ENCODE measurements at places on chromosomes 1 and 21.

- no peak for DNase-seq
Measured at GRCh38 chr1:206951318-206952100, 5.2 kb upstream of the PIGR start.

GRCh38 chr1:237124856-237125462 is 83.0 kb downstream of the RYR2 start:
- no peak for DNase-seq

DNA sequence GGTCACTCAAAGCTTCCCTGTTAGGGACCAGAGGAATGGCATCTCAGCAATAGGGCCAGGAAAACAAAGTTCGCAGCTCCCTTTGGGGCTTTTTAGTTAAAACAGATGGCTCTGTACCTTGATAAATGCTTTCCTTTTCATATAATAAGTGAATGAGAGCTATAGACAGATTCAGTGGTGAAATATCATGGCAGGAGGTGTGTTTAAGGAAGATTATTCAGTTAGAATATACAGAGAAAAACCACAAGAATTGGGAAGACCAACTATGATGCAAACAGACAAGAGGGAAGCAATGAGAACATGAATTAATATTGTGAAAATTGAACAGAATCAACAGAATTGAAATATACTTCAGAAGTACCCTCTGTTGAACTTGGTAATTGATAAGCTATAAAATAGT is 379.4 kb downstream of the PLPP3 start:
- DNase-seq, result no peak

DNA sequence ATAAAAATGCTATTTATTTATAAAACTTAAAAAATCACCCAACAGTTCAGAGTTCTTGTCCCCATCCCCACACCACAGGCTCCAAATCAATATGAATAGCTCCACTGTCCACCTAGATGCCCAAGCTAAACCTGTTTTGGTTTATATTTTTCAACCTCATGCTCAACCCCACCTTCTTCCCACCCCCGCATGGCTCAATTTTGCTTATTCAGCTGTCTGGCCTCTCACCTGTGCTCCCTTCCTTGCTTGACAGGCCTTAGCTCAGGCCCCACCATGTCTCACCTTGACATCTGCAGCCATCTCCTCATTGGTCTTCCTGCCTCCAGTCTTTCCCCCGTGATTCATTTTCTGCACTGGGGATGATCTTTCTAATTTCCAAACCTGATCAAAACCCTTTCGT is 17.8 kb downstream of the COA7 start:
- no peak for DNase-seq

DNA sequence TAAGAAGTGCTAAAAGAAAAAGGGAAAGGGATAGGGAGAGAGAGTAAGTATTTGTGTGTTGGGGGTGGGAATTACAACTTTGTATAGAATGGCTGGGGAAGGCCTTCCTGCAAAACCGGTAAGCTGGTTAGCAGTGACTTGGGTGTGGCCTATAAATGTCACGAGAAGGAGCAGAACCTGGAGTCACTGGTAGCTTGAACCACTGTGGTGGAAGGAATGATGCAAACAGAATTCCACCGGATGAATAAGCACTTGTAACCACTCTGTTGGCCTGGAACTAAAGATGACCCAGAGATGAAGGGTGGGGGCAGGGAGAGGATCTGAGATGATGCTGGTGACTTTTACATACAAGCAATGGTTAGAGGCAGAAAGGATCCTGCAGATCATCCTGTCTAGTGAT is 8.9 kb downstream of the XKR8 start:
- peak; percentile 95 for DNase-seq

DNA sequence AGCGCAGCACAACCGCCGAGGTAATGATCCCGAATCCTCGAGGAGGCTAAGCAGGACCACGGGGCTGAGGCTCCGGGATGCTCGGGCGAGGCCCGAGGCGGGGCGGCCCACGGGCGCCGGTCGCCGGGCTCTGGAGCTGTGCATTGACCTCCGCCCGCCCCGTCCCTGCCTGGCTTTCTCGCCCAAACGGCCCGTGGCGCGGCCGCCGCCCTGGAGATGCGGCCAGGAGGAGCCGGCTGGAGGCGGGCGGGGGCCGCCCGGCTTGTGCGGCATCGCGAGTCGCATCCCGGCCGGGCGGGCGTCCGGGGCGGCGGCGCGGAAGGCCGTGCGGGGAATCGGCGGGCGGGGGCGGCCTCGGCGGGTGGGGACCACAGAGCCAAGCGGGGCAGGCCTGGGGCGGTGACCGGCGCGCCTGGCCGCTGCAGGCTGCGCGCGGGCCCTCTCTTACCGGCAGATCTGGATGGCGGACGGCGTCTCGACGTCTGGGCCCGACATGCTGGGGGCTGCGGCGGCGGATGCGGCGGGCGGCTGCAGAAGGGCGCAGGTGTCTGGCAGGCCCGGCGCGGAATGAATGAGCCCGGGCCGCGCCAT is 663 bp downstream of the ACOT7 start:
- no peak for DNase-seq

DNA sequence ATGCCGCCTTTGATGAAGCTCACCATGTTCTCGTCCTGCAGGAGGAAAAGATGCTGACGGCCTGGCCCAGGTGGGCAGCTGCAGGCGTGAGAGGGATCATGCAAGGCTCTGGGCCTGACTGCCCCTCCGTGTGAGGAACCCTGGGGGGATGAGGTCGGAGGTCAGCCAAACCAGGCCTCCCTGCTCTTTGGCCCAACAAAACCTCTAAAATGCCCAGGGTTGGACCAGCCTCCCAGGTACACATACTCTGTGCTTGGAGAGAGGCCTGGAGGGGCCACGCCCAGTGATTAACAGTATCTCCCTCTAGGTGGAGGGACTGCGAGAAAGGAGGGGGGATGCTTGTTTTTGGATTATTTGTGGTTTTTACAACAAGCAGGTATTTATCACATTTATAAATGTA is 21.1 kb downstream of the TTC39A start:
- no peak for DNase-seq

- DNase-seq, result no peak
Measured at GRCh38 chr1:89888480-89889322, 67.9 kb downstream of the LRRC8D start.

DNA sequence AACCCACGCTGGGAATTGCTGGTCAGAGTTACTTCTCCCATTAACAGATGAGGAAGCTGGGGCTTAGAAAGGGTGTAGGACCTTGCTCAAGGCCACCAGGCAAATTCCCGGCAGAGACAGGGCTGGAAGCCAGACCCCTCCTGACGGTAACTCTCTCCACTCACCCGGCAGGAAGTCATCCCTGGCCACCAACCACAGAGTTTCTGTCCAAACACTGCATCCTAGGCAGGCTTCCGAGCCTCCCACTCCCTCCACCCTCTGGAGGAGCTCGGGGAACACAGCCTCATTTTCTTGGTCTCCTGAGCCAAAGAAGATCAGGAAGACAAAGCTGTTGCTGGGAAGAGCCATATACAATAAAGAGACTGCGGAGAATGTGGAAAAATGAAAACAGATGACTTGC is 25.0 kb upstream of the ZNF436 start:
- DNase-seq, result peak; percentile 91

GRCh38 chr1:57270927-57271698 is 152.7 kb downstream of the DAB1 start:
- DNase-seq, result no peak

DNA sequence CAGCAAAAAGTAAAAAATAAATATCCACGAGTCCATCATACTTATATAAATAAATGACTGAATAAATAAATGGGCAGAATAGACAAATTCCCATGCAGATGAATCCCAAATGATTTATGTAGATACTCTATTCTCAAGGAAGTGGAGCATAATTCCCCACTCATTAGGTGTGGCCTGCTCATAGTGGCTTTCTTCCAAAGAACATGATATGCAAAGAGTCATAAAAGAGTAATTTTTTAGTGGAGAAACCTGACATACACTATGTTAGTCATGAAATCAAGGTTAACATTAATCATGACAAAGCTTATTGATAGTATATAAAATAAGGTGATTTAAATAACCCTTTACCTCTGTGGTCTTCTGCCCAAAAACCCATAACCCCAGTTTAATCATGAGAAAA is 298.9 kb downstream of the DPYD start:
- DNase-seq, result no peak

DNA sequence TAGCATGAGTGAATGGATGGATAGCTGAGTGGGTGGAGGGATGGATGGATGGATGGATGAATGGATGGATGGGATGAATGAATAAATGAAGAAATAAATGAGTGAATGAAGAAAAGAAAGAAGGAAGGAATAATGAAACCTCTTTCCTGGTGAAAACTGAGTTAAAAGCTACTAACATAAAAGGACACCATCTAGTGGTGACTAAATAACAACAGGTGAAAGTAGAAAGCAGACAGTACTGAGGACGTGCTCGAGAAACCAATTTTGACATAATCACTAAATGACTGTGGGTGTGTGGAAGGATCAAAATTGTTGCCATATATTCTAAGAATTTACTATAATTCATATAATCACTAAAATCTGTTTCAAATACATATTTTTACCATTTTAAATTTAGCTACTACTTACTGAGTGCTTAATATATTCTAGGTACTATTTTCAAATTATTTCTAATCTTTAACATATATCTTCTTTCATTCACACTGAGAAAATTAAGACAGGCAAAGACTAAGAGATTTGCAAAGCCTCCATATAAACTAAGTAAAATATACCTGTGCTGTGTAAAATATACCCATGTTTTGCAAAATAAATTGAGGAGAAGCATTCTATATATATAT is 522.9 kb downstream of the LRRIQ3 start:
- no peak for DNase-seq

DNA sequence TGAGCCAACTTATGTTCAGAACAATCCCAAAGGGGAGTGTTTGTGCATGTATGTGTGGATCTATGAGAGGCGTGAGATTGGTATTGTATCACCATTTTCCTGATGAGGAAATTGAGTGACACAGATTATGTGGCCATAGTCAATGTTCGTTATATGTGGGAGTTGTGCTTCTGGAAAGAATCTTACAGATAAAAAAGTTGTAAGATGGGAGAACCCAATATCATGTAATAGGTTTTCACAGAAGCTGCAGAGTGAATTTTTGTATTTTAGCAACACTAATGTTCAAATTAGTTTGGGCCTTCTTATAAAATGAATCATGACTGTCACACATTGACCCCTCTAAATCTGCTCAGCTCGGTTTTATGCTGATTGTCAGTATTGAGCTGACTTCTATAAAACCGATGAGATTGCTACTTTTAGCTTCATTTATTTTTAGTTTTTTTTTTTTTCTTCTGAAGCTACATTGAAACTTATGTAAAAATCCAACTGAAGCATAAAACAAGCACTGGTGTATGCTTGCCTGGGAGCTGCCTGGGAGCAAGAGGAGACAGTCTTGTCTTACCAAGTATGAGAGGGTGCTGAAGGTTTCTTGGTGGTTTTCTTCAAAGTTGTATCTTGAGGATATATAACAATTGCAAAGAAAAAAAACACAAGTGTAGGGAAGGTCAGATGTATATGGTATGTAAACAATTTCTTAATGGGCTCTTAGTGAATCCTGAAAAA is 4.1 kb downstream of the RWDD3 start:
- no peak for DNase-seq

- DNase-seq, result no peak
Measured at GRCh38 chr21:14617040-14617393, 70.9 kb upstream of the SAMSN1 start.

DNA sequence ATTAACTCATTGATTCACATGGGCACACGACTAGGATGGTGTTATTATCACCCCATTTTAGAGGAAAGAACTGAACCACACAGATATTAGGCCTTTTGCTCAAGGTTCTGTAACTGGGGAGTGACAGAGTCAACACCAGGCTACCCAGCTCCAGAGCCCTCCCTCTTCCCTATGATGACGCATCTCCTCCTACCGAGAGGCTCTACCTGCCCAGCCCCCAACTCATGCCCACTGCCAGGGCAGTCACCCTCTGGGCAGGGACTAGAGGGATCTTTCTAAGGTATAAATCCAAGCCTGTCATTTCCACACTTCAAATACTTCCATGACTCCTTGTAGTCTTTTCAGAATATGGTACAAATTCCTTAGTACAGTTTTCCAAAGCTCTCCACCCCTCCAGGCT is 171.3 kb downstream of the GRIK3 start:
- no peak for DNase-seq

GRCh38 chr1:236144446-236145150 is 2.3 kb downstream of the GPR137B start:
- DNase-seq, result no peak

GRCh38 chr1:110893908-110894490 is 21.1 kb downstream of the CD53 start:
- no peak for DNase-seq

GRCh38 chr1:173520799-173521198 is 43.7 kb downstream of the PRDX6 start:
- no peak for DNase-seq

DNA sequence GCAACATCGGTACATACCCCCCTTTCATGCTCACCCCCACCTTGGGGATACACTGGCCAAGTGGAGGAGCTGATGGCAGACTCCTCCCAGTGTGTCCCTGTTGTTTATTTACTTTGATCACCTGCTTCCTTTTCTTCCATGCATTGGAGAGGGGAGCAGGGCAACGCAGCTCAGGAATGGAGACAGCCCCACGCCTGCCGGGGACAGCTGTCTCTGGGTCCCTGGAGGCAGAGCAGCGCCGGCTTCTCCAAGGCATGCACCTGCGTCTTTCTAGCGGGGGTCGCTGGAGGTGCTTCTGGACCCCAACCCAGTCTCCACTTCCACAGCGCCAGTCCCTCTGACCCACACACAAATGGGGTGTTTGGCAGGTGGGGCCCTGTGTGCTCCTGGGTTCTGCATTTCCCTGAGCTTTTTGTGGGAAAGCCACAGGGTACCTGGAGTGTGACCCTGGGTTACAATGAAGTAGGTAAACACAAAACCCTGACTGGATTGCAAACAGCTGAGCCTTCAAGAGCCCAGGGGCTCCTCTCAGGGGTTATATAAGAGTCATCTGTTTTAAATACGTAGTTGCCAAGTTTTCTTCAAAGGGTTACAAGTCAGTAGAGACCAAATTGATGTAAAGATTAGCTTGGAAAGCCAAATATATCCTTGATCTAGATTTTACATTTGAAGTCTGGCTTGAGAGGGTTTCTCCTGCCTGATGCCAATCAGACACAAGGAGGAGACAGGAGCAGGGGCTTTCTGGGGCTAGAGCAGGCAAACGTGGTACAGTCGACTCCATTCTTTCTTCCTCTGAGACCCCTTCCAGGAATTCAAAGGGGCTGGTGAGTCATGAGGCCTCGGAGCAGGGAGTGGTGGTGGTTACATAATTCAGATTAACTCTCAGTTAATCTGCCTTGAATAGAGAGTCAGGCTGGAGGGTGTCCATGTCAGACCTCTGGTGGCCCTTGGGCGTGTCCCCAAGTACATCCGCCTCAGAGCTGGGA is 4.5 kb downstream of the AJAP1 start:
- DNase-seq, result peak; percentile 37

GRCh38 chr1:169305356-169305755 is 62.2 kb downstream of the NME7 start:
- DNase-seq, result no peak

DNA sequence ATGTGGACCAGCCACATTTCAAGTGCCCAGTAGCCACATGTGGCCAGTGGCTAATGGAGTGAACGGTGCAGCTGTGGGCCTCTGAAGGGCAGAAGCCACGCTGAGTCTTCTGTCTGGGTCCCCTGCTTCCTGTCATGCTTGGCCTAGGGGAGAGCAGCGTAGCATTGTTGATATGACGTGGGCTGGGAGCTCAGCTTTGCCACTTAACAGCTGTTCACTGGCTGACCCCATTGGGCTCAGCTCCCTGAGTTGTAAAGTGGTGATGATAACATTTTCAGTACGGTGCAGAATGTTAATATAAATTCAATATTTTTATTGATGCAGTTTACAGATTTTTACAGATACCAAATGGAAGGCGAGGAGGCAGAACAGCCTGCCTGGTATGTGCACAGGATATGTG is 4.5 kb downstream of the PODN start:
- DNase-seq, result no peak

GRCh38 chr1:237470712-237471338 is 419.9 kb downstream of the ZP4 start:
- no peak for DNase-seq
